Daoy (cell line): ENCODE measurements at places on chromosomes 6 and 20. TPM values are rescaled to one million over a fixed set of nuclear protein-coding genes. Genes with fewer than 3 reads are reported as not detected.

TMEM170B gene
- 5.2 and 5.8 TPM in 2 replicates for total RNA-seq

DACT2 gene
- not detected in 2 replicates for total RNA-seq

PRICKLE4 gene
- total RNA-seq, result not detected in 2 replicates

TSBP1 gene
- total RNA-seq, result not detected in 2 replicates

AGER gene
- total RNA-seq, result 0.60 and 1.1 TPM in 2 replicates

CRISP1 gene
- total RNA-seq, result not detected in 2 replicates

CST11 gene
- not detected in 2 replicates for total RNA-seq

ENPP3 gene
- not detected in 2 replicates for total RNA-seq

HRH3 gene
- total RNA-seq, result not detected in 2 replicates

NNAT gene
- not detected in 2 replicates for total RNA-seq

LPA gene
- total RNA-seq, result not detected in 2 replicates

SENP6 gene
- 67.4 and 83.2 TPM in 2 replicates for total RNA-seq

PGC gene
- not detected in 2 replicates for total RNA-seq

SLC16A10 gene
- total RNA-seq, result 1.2 and 7.6 TPM in 2 replicates

DPPA5 gene
- total RNA-seq, result not detected in 2 replicates

LAMP5 gene
- not detected in 2 replicates for total RNA-seq

PRDM13 gene
- total RNA-seq, result 2.3 and 3.4 TPM in 2 replicates

LY6G6F gene
- not detected in 2 replicates for total RNA-seq

PREP gene
- total RNA-seq, result 12.1 and 17.0 TPM in 2 replicates

GPLD1 gene
- total RNA-seq, result 0.33 and 2.5 TPM in 2 replicates

TAF4 gene
- 2.5 and 3.1 TPM in 2 replicates for total RNA-seq

SDHAF4 gene
- total RNA-seq, result 5.1 and 7.3 TPM in 2 replicates

BFSP1 gene
- 0.42 and 4.2 TPM in 2 replicates for total RNA-seq

HAO1 gene
- total RNA-seq, result not detected in 2 replicates

HDGFL1 gene
- not detected in 2 replicates for total RNA-seq
